ENCODE measurements at places on chromosomes 6 and 20. TPM values are rescaled to one million over a fixed set of nuclear protein-coding genes. Genes with fewer than 3 reads are reported as not detected.

DNA sequence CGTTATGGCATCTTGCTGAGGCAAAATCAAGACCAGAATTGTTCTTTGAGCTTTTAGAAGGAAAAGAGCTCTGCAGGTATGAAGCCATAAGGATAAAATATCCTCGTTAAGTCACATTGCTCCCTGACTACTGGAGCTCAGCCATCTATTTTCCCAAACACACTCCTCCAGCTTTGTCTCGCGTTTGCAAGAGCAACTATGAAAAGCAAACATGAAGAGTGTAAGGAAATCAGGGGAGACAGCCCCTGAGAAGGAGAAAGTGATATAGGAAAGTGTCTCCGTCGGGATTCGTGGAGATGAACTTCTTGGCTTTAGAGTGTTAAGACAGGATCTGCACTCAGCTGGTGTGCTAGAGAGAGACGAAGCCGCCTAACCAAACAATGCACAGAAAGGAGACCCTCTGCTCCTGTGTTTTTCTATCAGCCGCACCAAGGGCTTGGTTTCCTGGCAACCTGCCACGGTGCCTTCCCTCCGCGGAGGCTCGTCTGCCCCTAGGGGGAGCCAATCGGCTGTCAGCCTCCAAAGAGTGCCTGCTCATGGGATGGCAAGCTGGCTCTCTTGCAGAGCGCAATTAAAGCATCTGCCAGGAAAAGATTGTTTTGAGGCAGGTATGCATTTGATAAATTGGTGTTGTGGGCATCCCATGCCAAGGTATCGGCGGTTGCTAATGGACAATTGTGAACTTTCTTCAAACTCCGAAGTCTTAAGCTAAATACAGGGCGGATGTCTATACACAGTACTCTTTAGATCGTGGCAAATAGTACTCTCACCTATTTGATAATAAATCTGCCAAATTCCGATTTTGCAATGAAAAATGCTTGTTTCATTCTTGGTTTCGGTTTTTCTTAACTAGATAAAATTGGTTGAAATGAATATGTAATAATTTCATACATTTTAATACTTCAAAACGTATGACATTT lies 603.2 kb downstream of the RNF144B start:
- H3K27me3 ChIP-seq = no peaks in the 10 kb centered on the region
- no peak overlapping the region for H3K4me3 ChIP-seq
- H3K36me3 ChIP-seq = no peaks in the 10 kb centered on the region
- no peak overlapping the region for H3K27ac ChIP-seq
- peak; percentile 77 for DNase-seq

DNA sequence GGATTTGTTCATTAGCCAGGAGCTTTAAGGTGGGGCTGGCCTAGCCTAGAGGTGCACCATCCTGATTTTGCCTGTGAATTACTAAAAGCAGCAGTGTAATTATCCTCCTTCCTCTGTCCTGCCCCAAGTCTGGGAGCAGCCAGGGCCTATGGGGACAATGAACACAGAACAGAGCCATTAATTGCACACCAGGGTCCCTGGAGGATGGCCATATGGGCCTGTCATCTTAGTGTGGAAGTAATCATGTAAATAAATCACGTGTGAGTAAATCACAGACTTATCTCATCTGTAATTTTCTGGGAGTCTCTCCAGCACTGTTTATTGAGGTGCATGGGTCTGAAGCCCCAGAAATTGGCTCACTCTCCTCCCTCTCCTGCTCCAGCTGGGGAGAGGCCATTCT lies 176.3 kb downstream of the LRFN2 start:
- no peak for DNase-seq
- H3K27ac ChIP-seq = no peak overlapping the region
- H3K4me1 ChIP-seq = no peaks in the 10 kb centered on the region
- H3K36me3 ChIP-seq = no peaks in the 10 kb centered on the region
- no peaks in the 10 kb centered on the region for H3K27me3 ChIP-seq
- no peak overlapping the region for H3K4me3 ChIP-seq

GRCh38 chr6:168600381-168600780 lies 159.4 kb downstream of the SMOC2 start:
- H3K4me3 ChIP-seq = no peak overlapping the region
- no peak for DNase-seq
- H3K36me3 ChIP-seq = peaks cover 3% of the 10 kb centered on the region
- H3K27ac ChIP-seq = no peak overlapping the region

DNA sequence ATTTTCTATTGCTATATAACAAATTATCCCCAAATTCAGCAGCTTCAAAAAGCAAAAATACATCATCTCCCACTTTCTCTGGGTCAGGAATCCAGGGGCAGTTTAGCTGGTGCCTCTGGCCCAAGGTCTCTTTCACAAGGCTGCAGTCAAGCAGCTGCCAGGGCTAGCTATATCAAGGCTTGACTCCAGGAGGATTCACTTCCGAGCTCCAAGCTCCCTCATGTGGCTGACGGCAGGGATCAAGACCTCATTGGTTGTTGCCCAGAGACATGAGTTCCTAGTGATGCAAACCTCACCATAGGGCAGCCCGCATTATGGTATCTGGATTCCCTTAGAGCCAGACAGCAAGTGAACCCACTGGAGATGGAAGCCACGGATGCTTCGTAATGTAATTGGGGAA lies 1.3 kb upstream of the VNN1 start:
- no peak overlapping the region for H3K27ac ChIP-seq
- no peak for DNase-seq
- H3K27me3 ChIP-seq = no peaks in the 10 kb centered on the region
- no peak overlapping the region for H3K4me3 ChIP-seq

GRCh38 chr6:95501032-95501904 lies 76.1 kb upstream of the MANEA start:
- H3K27ac ChIP-seq = no peak overlapping the region
- H3K27me3 ChIP-seq = no peaks in the 10 kb centered on the region
- no peaks in the 10 kb centered on the region for H3K4me1 ChIP-seq
- no peak overlapping the region for H3K4me3 ChIP-seq
- no peak for DNase-seq

DNA sequence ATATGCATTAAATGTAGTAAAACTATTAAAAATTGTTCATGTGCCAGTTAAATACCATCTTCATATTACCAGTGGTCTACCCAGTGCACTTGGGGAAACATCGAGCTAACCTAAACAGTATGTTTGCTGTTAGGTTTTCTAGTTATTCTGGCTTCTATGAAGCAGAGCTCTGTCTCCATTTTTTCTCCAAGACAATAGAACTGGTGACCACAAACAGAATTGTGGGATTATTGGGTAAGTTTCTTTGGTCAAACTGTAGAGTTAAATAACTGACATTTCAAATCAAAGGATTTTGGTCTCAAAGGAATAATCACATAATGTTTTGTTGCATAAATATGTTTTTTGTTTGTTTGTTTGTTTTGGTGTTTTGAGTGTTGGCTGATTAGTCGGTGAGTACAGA lies 40.5 kb upstream of the EDN3 start:
- H3K27me3 ChIP-seq = no peaks in the 10 kb centered on the region
- no peaks in the 10 kb centered on the region for H3K4me1 ChIP-seq
- no peak overlapping the region for H3K27ac ChIP-seq

- no peaks in the 10 kb centered on the region for H3K4me1 ChIP-seq
- H3K27me3 ChIP-seq = no peaks in the 10 kb centered on the region
- H3K27ac ChIP-seq = no peak overlapping the region
Measured at GRCh38 chr6:24019830-24020229, 106.2 kb upstream of the NRSN1 start.

GRCh38 chr20:32357869-32358631 lies at the start of gene ASXL1:
Gene ASXL1, plus strand, starts transcription at chr20:32358331. Its CDS starts 445 bp downstream, at chr20:32358776.
- peak within 1 kb of the TSS; percentile 95 for H3K27ac ChIP-seq
- no peaks in the 10 kb centered on the region for H3K27me3 ChIP-seq
- H3K4me3 ChIP-seq = peak within 1 kb of the TSS; percentile 80
- DNase-seq = peak; percentile 98

- H3K27me3 ChIP-seq = no peaks in the 10 kb centered on the region
- no peak overlapping the region for H3K27ac ChIP-seq
- H3K4me1 ChIP-seq = no peaks in the 10 kb centered on the region
- H3K36me3 ChIP-seq = no peaks in the 10 kb centered on the region
Measured at GRCh38 chr6:45369870-45370269, 7.9 kb downstream of the SUPT3H start.

DNA sequence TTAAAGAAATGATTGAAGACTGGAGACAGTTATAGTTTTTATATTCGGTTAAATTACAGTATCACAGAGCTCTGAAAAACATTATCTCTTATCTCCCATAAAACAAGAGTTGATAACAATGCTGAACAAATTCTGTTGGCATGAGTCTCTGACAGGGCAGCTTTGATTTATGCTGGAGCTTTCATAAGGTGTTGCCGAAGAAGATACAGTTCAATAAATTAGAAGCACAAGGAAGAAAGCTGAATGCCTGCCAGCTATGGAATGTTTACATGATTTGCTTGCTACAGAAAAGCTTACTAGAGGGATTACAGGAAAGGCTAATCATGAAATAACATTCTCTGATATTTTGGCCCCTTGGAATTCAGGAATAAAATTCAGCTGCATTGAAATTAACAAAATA lies 431.9 kb upstream of the GJE1 start:
- no peak for DNase-seq
- no peaks in the 10 kb centered on the region for H3K36me3 ChIP-seq
- no peak overlapping the region for H3K4me3 ChIP-seq
- no peaks in the 10 kb centered on the region for H3K27me3 ChIP-seq
- no peak overlapping the region for H3K27ac ChIP-seq

- H3K36me3 ChIP-seq = peaks cover 32% of the 10 kb centered on the region
- no peak overlapping the region for H3K4me3 ChIP-seq
- no peak overlapping the region for H3K27ac ChIP-seq
- H3K4me1 ChIP-seq = peaks cover 8% of the 10 kb centered on the region
- no peaks in the 10 kb centered on the region for H3K27me3 ChIP-seq
Measured at GRCh38 chr20:33716498-33716897, 3.6 kb downstream of the PXMP4 start.

PRR18 gene
- total RNA-seq = not detected

SPATA25 gene
- 1.8 TPM for total RNA-seq
